ENCODE measurements at places on chromosomes 13 and 19.

DNA sequence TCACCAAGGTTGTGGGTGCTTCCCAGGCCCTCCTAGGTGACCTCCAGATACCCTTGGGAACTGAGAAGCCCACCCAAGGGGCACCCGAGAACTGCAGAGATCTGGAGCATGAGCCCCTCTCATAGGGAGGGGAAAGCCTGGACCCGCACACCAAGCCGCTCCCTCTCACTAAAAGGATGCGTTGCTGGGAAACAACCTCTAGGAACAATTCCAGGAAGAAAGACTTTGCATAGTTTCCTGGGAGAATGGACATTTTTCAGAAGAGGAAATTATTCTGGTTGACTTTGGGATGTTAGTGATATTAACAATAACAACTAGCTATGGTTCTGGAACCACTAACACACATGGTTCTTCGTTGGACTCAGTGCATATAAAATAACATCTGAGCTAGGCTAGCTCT is 64.6 kb downstream of the SLC7A1 start:
- DNase-seq, result no peak

GRCh38 chr19:58394821-58395219 is 636 bp upstream of the RNF225 start:
- DNase-seq, result no peak

DNA sequence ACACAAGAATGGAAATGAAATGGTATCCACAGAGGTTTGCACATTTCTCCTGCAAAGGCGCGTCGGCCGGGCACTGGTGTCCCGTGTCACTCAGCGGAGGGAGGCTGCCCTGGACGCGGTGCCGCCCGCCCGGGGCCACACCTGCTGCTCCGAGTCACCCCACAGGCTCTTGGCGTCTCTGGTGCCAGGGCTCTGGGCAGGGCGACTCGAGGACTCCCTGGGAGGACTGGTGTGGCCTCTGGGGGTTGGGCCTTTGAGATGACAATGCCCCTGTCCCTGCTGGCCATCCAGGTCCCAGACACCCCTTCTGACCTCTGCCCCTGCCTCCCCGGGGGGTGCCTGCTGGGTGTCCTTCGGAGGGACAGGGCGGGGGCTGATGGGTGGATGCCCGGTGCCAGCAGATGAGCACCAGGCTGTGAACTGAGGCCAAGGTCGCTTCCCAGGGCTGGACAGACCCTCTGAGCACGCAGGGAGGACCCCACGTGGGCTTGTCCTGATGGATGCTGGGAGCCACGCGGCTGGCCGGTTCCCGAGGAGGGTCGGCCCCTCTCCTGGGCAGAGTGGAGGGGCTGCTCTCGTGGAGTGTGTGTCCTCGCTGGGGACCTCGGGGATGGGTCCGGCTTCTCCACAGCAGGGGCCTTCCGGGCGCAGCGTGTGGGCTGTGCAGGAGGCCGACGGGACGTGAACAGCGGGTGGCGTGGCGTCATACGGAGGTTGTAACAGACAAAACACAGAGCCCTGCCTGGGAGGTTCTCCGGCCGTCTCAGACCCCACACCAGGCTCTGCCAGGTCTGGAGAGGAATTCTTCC is 4.7 kb upstream of the CACTIN start:
- DNase-seq, result no peak

DNA sequence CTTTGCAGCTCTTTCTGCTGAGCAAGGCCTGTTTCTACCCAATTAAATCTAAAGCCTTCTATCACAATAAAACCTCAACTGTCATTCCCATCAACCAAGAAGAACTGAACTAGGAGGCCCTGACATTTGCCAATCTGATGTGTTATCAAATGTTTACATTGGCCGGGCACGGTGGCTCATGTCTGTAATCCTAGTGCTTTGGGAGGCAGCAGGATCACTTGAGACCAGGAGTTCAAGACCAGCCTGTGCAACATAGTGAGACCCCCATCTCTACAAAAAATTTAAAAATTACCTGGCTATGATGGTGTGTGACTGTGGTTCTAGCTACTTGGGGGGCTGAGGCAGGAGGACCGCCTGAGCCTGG is 2.8 kb upstream of the FBXO17 start:
- no peak for DNase-seq

- no peak for DNase-seq
These were observed 158.8 kb upstream of the TMTC4 start for GRCh38 chr13:100833427-100833826.

GRCh38 chr19:31283701-31284100 is 65.5 kb downstream of the TSHZ3 start:
- DNase-seq, result no peak

GRCh38 chr13:24280720-24281119 is 28.7 kb upstream of the C1QTNF9 start:
- no peak for DNase-seq

GRCh38 chr19:48686088-48686487 is 9.7 kb upstream of the FUT2 start:
- no peak for DNase-seq

DNA sequence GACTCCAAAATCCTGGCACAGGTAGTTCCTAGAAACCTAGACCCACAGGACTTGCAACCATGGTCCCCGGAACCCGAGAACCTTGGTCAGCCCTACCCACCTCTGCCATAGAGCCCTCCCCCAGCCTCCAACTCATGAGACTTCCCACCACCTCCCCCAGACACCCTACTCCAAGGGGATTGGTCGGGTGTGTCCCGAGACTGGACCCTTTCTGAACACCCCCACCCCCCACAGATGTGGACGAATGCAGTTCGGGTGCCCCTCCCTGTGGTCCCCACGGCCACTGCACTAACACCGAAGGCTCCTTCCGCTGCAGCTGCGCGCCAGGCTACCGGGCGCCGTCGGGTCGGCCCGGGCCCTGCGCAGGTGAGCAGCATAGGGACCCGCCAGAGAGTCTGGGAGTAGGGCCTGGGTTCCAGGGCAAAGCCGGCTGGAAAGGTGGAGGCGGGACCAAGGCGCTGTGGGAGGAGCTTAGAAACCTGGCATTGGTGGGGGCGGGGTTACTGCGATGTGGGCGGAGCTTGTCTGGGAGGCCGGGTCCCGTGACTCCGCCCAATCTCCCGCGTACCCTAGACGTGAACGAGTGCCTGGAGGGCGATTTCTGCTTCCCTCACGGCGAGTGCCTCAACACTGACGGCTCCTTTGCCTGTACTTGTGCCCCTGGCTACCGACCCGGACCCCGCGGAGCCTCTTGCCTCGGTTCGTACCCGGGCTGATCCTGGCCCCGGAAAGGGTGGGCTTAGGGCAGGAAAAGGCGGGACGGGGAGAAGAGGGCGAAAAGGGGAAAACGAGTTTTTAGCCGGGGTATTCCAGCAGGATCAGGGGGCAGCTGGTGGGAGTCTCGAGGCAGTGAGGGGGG is 11.9 kb downstream of the LTBP4 start:
- peak; percentile 59 for DNase-seq

- DNase-seq, result no peak
These were observed 30.9 kb upstream of the CYP4F8 start for GRCh38 chr19:15584095-15584494.

DNA sequence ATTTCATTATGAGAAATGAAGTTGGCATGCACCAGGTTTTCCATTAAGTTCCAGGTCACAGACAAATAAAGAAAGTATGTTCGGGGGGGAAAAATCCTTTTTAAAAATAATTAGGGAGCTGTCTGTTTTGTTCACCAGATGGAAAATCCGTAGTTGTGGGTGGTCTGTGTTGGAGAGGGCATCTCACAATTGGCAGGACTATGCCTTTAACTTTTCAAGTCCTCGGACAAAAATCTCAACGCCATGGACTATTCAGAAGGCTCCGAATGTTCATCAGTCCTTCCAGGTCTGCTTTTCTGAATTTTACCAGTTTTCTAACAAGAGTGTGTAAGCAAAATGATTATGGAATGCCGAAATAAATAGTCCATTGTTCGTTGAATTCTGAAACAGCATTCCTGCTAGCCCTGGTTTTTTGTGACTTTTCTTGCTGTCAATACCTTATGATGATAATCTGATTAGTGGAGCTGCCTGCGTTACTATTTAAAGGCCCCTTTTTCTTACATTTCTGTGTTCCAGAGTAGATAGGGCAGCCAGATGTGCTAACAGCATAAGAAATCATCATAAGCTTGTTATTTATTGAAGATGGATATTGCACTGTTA is 146.9 kb downstream of the TM9SF2 start:
- DNase-seq, result no peak

GRCh38 chr13:57865600-57866294 is 234.2 kb downstream of the PCDH17 start:
- no peak for DNase-seq

GRCh38 chr13:38821770-38822551 is 135.1 kb downstream of the FREM2 start:
- no peak for DNase-seq

DNA sequence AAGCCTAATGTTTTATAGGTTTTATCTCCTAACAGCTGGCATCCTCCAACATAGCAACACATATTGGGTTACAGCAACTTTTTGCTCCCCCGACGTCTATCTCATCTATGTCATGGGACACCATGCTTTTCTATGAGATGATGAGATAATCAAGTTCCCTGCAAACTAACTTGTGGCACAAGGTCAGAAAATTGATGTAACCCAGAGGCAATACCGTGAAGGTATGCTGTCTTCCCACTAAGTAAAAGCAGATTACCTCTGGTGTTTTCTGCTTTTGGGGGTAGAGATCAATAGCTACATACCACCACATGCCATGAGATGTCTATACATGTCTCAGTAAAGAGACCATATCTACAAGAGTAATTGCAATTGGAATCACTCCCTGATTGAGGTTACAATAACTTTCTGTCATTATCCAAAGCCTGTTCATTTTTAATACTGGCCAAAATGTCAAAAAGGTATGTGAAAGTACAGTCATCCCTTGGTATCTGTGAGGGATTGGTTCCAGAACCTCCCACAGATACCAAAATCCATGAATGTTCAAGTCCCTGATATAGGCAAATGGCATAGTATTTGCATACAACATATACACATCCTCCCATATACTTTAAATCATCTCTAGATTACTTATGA is 131.3 kb downstream of the CYSLTR2 start:
- no peak for DNase-seq

- no peak for DNase-seq
These were observed 55.4 kb upstream of the USE1 start for GRCh38 chr19:17159466-17160393.

- no peak for DNase-seq
These were observed 68.6 kb downstream of the EFNB2 start for GRCh38 chr13:106466691-106467426.

GRCh38 chr13:82740442-82740841 is 1141.8 kb downstream of the SLITRK1 start:
- no peak for DNase-seq

DNA sequence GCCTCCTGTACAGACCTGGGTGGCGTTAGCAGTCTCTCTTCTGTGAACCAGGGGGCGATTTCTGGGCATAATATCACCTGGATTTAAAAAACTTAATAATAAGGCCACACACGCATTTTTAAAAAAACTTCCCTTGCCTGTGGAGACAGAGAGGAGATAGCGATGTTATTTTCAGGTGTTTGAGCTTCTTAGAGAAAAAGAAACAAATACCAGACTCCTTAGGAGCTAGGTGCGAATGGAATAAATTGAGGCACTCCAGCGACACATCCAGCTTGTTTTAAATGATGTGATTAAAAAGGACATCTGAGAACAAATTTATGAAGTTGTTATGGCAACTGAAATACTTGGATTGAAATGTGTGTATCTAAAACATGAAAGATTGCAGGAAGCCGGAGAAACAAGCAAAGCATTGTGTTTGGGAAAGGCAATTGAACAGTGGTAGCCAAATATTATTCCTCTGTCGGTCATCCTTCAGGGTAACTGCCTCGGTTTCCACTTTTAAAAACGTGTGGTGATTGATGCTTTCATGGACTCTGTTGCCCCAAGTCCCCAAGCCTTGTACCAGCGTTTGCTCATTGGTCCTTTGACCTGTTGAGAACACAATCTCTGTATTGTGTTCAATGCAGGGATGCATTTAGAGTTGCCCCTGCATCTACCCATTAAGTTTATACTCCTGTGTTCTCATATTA is 158.7 kb downstream of the TM9SF2 start:
- no peak for DNase-seq
